ENCODE measurements at places on chromosomes 12 and 14.

- DNase-seq = no peak
These were observed 13.5 kb upstream of the TAS2R46 start for GRCh38 chr12:11075642-11076041.

DNA sequence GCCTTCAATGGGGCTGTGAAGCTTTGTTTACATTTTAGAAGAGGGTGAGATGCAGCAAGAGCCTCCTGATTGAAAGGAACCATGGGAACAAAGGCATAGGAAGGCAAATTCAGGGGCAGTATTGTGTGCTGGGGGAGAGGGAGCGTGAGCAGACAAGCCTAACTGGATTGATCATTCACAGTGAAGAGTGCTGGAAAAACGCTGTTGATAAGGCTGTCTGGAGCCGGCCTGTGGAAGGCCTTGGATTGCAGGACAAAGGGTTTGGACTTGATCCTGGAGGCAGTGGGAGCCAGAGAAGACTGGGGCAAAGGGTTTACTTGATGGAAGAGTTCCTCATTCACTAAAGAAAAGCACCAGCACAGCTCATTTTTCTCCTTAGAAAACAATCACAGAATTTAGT, 160.5 kb downstream of the PAH start:
- no peak for DNase-seq

- DNase-seq = no peak
These were observed 122.0 kb downstream of the KCNC2 start for GRCh38 chr12:75087654-75088053.

GRCh38 chr12:127516467-127516866, 750.5 kb upstream of the TMEM132C start:
- DNase-seq = no peak

- no peak for DNase-seq
These were observed 11.9 kb upstream of the TCL1A start for GRCh38 chr14:95725685-95726336.

DNA sequence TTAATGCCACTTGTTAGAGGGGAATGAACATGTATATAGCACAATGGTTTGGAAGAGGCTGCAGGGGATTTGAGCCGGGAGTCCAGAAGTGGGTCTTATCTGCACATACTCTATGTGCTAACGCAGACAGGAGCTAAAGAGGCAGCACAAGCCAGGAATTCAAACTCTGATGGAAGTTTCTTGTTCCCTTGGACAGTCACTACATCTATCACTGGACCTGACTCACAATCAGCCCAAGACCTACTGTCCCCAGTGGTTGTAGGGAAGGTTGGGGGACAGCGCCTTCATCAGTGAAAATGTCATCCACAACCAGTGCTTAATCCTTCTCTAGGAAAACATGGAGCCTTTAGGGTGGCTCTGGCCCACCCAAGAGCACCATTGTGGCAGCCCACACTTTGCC, 107.8 kb downstream of the GCH1 start:
- DNase-seq = no peak

GRCh38 chr12:49225576-49226166, 36.8 kb upstream of the TUBA1A start:
- no peak for DNase-seq

- DNase-seq = no peak
These were observed 268.6 kb upstream of the CRY1 start for GRCh38 chr12:107361970-107362369.

- DNase-seq = peak; percentile 38
These were observed 183.1 kb downstream of the CAND1 start for GRCh38 chr12:67452119-67452805.

- no peak for DNase-seq
These were observed 22.4 kb upstream of the LRRC10 start for GRCh38 chr12:69633061-69633460.

GRCh38 chr12:4119157-4119761, 154.3 kb upstream of the CCND2 start:
- DNase-seq = no peak

- DNase-seq = no peak
These were observed 23.3 kb downstream of the ZFYVE21 start for GRCh38 chr14:103738701-103739451.

- no peak for DNase-seq
These were observed 382.1 kb downstream of the TMEM121 start for GRCh38 chr14:105908481-105908911.

DNA sequence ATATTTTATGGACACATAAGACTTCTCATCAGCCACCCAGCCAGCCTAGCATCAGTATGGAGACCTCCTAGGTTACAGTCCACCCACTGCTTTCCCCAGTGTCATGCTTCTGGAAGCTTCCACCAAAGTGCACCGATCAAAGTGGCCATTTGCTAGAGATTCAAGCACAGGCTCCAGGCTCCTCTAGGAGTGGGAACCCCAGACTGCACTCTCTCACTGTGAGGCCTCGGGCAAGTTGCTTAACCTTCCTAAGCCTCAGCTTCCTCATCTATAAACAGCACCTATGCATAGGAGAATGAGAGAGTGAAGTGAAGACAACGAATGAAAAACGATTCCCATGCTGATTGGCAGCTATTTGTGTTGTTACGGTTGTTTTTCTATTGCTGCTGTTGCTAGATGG, 94.4 kb downstream of the DICER1 start:
- no peak for DNase-seq

DNA sequence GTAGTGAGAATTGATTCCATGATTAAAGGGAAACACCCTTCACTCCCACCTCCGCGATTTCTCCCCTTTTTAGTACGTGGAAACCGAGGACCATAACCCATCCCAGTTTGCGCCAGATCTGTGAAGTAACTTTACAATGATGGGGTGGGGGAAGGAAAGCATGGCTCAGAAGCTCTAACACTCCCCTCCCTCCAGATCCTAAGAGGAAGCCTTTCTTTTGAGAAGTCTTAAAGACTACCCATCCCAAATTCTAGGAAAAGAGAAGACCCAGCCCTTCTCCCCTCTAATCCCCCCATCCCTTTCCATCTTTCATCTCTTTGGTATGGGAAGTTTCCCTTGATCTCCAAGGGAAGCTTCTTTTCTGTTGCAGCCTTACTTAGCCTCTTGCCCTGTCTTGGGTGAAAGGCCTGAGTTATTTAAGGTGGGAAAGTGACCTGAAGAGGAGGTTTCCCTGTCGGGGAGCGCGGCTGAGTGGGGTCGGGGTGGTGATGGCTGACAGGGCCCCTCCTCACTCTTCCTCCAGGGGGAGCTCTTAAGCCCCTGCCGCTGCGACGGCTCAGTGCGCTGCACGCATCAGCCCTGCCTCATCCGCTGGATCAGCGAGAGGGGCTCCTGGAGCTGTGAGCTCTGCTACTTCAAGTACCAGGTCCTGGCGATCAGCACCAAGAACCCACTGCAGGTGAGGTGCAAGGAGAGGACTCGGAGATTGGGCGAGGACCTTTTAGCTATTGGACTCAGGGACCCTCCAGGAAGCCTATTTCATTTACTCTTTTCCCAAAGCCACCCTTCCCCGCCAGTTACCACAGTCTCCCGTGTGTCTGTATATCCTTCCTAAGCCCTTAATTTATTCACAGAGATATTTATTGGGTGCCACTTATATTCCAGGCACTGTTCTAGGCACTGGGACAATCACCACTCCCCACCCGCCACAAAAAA, 1.8 kb downstream of the MARCHF9 start:
- DNase-seq = peak; percentile 63

- DNase-seq = no peak
These were observed 44.9 kb upstream of the KCNMB4 start for GRCh38 chr12:70321191-70321590.

DNA sequence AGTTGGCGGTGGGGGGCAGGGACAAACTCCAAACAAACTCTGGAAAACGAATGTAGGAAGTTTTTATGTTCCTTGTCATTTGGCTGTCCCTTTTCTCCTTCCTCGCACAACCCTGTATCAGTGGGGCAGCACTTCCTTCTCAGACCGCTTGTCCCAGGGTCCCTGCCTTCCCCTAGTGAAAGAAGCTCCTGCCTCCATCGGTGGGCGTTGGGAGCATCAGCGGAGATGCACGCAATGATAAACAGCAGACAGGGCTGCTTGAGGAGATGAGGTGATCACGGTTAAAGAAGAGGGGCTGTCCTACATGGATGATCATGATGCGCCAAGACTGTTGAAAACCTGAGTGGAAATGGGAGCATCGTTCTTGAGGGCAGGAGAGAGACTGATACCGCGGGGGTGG, 620 bp downstream of the C1S start:
- DNase-seq = no peak

- DNase-seq = no peak
These were observed 4.6 kb downstream of the SMARCD1 start for GRCh38 chr12:50089730-50090129.

- no peak for DNase-seq
These were observed 3.9 kb downstream of the BCAT1 start for GRCh38 chr12:24945039-24945438.

- no peak for DNase-seq
These were observed 25.6 kb upstream of the PCNX1 start for GRCh38 chr14:70881549-70882177.

DNA sequence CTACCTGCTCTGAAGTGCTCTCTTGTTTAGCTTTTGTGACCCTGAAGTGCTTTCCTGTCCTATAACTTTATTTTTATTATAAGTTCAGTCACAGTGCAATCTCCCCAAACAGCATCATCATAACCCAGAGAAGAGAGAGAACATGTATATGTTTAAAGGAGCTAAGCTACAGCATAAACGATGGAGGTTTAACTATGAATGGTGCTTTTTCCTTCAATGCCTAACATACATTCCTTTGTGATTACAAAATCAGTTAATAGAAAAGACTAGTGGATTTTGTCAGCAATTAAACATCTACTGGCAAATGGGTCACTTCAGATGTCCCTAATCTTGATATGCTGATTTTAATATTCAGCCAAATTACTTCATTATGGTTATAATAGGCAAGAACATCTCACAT, 46.4 kb downstream of the ZFYVE21 start:
- no peak for DNase-seq

GRCh38 chr12:11568762-11569478, 80.6 kb upstream of the ETV6 start:
- DNase-seq = no peak

GRCh38 chr12:74108729-74109128, 428.9 kb upstream of the ATXN7L3B start:
- no peak for DNase-seq

DNA sequence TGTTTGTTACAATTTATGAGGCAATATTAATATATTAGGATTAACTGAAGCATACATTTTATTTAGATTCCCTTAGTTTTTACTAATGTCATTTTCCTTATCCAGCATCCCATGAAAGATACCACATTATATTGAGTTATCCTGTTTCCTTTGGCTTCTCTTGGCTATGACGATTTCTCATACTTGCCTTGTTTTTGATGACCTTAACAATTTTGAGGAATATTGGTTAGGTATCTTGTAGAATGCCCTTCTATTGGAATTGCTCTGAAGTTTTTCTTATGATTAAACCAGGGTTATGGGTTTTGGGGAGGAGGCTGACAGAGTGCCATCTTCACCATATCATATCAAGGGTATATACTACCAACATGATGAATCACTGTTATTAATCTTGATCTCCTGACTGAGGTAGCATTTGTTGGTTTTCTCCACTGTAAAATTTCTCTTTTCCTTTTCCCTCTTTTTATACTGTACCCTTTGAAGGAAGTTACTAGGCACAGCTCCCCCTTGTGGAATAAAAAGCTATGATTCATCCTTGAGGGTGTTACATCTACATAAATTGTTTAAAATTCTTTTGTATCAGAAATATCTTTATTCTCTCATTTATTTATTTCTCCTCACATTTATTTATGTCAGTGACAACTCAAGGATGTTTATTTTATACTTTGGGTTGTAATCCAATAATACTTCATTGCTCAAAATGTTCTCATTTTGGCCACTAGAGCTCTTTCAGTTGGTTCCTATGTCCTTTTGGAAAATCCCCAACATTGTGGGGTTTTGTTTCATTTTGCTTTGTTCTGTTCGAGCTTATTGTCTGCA, 239.0 kb downstream of the SLC16A7 start:
- DNase-seq = no peak

DNA sequence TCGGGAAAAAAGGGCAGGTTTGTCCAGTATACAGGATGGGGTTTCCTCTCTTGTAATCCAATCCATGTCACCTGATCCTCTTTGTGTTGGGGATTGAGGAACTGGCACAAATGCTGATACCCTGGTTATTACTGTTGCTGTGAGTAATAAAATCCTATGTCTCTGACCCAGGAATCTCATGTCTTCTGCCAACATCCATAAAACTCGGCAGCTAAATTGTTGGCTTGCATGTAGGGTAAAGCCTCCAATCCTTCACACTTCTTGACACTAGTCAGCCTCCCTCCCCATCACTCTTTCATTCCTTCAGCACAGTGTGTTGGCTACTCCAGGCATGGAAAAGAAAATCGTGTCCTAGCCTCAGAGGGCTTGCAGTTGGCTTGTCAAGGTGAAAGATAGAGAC, 9.2 kb upstream of the NOS1 start:
- DNase-seq = no peak

DNA sequence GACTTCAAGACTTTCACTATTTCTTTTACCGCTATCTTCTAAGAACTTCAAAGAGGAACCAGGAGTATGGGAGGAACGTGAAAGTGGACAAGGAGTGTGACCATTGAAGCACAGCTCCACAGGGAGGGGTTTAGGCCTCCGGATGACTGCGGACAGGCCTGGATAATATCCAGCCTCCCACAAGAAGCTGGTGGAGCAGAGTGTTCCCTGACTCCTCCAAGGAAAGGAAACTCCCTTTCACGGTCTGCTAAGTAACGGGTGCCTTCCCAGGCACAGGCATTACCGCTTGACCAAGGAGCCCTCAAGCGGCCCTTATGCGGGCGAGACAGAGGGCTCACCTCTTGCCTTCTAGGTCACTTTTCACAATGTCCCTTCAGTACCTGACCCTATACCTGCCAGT, 267.0 kb downstream of the RPL10L start:
- DNase-seq = no peak

GRCh38 chr14:20306079-20306423, 300 bp upstream of the TTC5 start:
- no peak for DNase-seq

GRCh38 chr14:92252323-92252722, 70.6 kb upstream of the SLC24A4 start:
- no peak for DNase-seq

- no peak for DNase-seq
These were observed 14.0 kb upstream of the SELPLG start for GRCh38 chr12:108647585-108648287.

DNA sequence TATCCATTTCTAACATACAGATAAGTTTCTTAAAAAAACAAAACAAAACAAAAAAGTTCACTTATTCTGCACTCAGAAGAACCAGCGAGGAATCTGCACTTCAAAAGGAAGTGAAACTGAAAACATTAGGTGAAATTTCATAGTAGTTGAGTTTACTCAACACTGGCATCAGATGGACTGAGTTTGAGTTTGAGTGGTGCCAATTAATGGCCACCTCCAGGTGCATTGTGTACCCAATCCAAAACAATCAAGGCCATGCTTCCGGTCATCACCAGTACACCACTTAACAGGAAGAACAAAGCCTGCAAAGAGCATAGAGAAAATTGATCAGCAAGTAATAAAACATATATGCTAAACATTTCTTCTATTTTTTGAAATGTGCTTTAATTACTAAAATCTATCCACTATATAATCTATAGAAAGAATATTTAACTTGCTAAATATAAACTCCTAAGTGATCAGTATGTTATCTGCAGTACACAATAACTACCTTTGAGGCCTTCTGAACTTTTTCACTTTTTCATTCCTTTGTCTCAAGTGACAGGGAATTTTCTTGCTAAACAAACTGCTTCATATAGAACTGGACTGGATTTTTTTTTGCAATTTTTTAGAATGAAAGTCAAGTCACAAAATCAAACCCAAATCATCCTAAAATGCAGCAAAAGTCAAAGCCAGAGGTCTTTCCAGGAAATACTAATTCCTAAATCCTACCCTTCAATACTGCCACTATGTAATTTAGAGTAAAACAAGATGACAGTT, 11.5 kb downstream of the SLC38A2 start:
- no peak for DNase-seq

- no peak for DNase-seq
These were observed 516.9 kb downstream of the SLC16A7 start for GRCh38 chr12:60112763-60113162.

All from activated T-cell treated with anti-CD3 and anti-CD28 coated beads for 24 hours (primary cell).